ENCODE measurements at places on chromosomes 5 and 9.

GRCh38 chr9:130266236-130267098, 907 bp downstream of the HMCN2 start:
- DNase-seq: no peak

DNA sequence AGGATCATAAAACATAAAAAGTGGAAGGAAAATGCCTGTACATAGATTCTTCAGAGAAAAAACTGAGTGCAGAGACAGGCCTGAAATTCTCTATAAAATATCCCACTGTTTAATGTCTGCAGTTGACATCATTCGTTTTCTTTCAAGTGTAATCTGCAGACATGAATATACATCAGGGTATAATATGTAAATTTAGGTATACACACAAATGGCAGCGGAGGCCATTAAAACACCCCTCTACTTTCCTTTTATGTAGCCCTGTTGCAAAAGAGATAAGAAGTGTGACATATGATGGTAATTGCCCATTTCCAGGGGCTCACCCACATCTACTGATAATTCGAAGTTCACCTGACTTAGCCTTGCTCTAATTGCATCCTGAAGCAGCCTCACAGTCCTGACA, 164.3 kb downstream of the SLC24A2 start:
- no peak for DNase-seq

DNA sequence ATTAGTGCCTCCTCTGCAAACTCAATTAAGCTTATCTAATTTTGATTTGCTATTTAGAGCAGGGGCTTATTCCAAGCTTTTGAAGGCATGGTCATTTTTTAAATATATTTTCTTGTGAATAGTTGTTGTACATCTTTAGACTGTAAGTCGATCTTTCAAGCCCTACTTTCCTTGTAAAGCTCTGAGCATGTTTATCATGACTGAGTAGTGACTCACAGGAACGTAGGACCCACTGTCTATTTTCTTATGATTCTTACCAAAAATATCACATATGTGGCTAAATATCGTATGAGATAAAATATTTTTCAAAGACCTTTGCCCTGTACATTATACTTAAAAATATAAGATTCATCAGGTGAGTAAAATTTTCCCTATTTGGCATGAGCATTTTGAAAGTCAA, 440.4 kb upstream of the GRIN3A start:
- no peak for DNase-seq

- no peak for DNase-seq
Observed at GRCh38 chr9:98280574-98280973, 25.1 kb upstream of the TBC1D2 start.

DNA sequence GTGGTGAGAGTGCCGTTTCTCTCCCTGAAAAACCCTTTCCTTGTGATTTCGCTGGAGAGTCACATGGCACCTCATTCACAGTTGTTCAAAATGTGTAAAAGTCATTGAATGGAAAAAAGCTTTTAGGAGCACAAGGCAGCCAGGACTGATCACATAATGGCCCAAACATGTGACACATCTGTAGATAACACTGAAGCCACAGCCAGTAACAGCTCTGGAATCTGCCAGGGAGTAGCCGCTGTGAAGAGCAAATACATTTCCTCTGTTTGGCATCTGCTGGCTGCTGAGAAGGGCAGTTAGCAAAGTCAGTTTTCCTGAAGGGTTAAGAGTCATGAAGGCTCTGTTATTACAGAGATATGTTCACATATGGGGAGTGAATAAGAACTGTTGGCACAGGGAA, 271.8 kb downstream of the NNT start:
- DNase-seq: no peak

GRCh38 chr5:144393641-144394435, 223.2 kb downstream of the KCTD16 start:
- DNase-seq: no peak

DNA sequence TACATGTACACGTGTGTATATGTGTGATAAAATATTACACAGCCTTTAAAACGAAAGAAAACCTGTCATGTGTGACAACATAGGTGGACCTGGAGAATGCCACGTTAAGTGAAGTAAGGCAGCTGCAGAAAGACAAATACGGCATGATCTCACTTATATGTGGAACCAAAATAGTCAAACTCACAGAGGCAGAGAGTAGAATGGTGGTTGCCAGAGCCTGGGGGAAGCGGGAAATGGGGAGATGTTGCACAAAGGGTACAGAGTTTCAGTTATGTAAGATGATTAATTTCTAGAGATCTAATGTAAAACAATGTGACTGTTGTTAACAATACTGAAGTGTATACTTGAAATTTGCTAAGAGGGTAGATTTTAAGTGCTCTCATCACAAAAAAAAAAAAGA, 34.8 kb downstream of the ADAMTS12 start:
- peak; percentile 74 for DNase-seq

- DNase-seq: no peak
Observed at GRCh38 chr5:39057734-39058133, 16.5 kb downstream of the RICTOR start.

GRCh38 chr9:133932181-133932580, 59.9 kb downstream of the VAV2 start:
- no peak for DNase-seq

DNA sequence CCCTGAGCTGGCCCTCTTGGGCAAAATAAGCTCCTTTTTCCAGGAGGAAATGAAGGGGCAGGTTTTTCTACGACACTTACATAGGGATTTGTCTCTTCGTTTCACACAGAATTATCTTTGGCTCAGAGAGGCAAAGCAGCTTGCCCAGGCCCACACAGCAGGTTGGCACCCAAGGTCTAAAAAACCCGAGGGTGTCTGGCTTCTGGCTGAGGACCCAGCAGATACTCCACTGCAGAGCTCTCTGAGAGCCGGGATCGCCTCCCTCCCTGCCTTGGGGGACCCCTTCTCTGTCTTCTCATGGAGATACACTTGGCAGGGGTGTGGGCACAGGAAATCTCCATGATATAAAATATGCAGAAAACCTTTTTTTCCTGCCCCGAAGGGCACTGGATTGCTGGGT, 29.0 kb upstream of the LHX2 start:
- DNase-seq: no peak

DNA sequence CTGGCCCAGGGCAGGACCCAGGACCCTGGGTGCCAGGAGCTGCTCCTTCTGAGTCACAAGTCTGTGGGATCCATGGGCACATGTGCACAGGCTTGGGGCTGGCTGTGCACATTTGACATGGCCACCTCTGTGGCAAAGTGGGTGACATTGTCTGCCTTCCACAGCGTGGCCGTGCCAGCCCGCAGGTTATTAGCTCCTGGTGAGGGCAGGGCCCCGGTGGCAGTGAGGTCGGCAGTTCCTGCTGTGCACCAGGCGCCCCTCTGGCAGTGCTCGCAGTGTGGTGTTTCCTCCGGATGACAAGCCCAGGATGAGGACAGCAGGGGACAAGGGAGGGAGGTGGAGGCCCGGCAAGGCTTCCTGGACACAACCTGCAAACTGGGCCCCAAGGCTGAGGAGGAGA, 60.5 kb downstream of the OLFM1 start:
- no peak for DNase-seq

GRCh38 chr5:79518718-79519117, 4.8 kb upstream of the HOMER1 start:
- DNase-seq: no peak

GRCh38 chr5:40812125-40812524, 14.0 kb upstream of the PRKAA1 start:
- no peak for DNase-seq

GRCh38 chr9:20884985-20885593, 146.4 kb downstream of the HACD4 start:
- DNase-seq: peak; percentile 16

DNA sequence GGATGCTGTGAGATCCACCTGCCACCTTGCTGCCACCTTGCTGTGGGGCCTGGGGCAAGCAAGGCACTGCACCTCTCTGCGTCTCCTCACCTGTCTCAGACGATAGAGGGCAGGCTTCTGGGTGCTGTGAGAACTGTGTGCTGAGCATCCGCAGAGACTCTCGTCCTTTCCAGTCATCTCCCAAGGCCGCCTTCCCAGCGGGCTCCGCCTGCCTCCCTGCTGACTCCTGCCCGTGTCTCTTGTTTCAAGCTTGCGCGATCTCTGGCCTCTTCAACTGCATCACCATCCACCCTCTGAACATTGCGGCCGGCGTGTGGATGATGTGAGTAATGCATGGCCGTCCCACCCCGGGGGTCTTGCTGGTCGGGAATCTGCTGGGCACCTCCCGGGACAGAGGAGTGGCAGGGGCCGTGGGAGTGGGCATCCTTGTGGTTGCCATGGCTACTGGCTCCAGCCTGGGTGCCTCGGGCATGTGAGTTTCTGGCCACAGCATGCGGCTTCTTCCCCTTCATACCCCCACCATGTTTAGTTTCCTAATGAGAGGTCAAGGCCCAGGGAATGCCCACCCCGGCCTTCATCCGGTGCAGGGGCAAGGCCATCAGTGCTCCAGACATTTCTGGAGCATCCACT, 3.6 kb downstream of the CACFD1 start:
- no peak for DNase-seq

DNA sequence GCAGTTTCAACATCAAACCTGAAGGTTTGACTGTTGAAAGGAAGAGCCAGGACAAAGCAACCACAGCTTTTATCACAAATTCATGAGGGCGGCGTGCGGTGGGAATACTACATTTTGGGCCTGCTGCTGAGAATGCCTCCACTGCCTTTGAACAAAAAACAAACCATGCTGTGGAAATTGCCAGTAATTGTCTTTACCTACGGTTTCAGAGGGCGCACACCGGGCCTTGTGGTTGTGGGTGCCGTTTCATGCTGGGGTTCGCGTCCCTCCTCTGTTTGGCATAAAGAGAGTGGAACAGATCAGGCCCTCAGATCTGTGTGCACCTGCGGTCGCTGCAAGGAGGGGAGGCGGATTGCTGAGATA, 27.6 kb upstream of the TCF7 start:
- DNase-seq: no peak

DNA sequence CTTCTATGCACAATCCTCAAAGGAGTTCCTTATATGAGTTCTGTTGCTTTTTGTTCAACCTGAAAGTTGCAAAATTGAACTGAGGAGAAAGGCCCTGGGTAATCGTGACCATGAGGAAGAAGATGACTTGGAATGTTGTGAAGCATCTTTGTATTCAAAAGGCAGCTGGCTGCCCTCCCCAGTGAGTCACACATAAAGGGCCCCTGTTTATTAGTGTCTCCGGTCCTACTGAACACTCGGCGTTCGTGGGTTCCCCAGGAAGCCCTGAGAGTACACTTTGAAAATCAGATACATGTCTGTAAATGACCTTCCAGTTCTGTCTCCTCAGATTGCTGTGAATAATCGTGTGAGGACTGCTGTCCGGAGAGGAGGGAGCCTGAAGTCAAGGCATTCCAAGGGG, 73.6 kb downstream of the C9orf153 start:
- no peak for DNase-seq

- no peak for DNase-seq
Observed at GRCh38 chr9:25936031-25936430, 257.8 kb upstream of the TUSC1 start.

- DNase-seq: no peak
Observed at GRCh38 chr9:97966493-97966892, 16.6 kb upstream of the ANP32B start.

DNA sequence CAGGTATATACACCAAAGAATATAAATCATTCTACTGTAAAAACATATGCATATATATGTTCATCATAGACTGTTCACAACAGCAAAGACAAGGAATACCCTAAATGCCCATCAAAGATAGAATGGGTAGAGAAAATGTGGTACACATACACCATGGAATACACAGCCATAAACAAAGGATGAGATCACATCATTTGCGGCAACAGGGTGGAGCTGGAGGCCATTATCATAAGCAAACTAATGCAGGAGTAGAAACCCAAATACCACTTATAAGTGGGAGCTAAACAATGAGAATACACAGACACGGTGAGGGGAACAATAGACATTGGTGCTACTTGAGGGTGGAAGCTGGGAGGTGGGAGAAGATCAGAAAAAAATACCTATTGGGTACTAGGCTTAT, 117.6 kb downstream of the COX7C start:
- DNase-seq: no peak

DNA sequence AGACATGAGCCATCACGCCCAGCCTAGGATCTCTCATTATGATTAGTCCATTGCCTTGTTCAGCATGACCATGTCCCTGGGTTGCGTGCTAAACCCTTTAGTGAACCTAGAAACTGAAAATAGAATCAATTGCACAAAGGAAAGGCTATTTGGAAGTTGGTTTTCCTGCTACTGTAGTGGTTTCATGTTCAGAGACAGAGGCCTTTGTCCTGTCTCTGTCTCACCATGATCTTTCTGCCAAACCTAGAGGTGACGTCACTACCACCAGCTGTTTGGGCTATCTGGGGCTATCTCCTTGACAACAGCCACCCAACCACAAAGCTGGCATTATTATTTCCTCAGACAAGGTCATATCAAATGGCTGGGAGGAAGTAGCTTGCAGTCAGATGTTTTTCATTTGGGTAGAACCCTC, 4.0 kb upstream of the CDK5RAP2 start:
- DNase-seq: no peak

- DNase-seq: no peak
Observed at GRCh38 chr9:130191749-130192120, 19.5 kb downstream of the NCS1 start.

DNA sequence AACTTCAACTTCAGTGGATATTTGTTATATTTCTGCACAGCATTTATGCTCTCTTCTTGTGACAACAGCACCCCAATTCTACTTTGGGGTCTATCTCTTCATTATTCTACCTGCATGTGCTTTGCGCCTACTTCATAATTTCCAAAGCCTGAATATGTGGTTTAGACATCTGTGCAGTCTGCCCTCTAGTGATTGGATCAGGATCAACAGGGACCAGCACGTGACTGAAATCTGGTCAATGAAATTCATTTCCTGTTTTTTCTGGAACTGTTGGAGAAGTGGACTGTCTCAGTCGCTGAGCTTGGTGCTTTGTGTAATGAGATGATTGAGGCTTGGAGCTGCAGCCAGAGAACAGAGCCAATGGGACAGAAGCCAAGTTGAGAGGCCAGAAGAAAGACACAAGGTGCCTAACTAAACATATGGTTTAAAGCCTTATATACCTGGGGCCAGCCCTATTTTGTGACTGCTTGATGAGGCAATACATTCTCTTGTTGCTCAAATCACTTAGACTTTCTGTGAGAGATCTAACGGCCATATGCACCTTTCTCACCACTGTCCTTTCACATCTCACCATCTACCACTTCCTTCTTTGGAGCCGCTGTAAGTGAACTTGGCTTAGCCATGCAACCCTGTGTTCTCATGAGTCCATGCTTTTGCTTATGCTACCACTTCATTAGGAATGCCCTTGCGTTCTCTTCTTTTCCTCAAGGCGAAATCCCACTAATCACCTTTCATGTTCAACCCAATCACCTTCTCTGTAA, 68.8 kb upstream of the PPP2R2B start:
- no peak for DNase-seq
